Stimulated activated CD8-positive, alpha-beta memory T cell treated with anti-CD3 and anti-CD28 coated beads, Interleukin-4, amount 100 ng/mL, for 4 hours (primary cell): ENCODE measurements at places on chromosomes 2 and 18.

DNA sequence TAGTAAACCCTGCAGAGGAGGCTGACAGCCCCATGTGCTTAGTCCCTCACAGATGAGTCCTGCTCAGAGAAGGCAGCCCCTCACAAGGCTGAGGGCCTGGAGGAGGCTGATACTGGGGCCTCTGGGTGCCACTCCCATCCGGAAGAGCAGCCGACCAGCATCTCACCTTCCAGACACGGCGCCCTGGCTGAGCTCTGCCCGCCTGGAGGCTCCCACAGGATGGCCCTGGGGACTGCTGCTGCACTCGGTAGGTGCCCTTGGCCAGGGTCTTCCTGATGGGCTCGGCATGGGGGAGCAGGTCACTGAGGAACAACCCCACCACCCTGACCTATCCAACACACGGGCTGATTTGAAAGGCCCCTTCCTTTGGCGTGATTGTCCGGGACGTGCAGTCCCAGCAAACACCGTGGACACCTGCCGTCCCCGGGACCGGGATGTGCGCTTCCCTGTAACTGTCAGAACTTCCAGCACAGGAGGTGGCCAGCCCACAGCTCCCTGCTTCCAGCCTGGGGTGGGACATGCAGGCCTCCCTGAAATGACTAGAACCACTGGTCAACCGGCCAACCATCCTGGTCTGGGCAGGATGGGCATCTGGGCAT is 38.6 kb downstream of the MLPH start:
- no peak for DNase-seq

GRCh38 chr2:134449157-134449556 is 195.3 kb downstream of the MGAT5 start:
- no peak for DNase-seq

GRCh38 chr2:223465793-223466192 is 136.4 kb downstream of the SCG2 start:
- no peak for DNase-seq

GRCh38 chr2:216860426-216861137 is 718 bp upstream of the TNP1 start:
- no peak for DNase-seq

DNA sequence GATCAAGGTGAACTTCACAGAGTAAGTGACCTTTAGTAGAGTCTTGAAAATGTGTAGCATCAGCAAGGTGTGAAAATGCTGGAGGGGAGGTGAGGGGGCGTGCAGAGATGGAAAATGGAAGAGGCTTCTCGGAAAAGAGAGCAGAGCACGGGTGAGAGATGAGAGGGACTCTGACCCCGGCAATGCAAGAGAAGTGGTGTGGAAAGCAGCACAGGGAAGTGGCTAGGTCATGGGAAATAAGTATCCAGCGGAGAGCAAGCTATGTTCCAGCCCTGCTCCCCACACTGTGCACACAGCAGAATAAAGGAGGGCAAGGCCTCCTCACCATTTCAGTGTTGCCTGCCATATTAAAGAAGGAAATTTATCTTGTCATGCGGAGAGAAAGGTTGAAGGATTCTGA is 241.7 kb upstream of the DOK6 start:
- DNase-seq = no peak

DNA sequence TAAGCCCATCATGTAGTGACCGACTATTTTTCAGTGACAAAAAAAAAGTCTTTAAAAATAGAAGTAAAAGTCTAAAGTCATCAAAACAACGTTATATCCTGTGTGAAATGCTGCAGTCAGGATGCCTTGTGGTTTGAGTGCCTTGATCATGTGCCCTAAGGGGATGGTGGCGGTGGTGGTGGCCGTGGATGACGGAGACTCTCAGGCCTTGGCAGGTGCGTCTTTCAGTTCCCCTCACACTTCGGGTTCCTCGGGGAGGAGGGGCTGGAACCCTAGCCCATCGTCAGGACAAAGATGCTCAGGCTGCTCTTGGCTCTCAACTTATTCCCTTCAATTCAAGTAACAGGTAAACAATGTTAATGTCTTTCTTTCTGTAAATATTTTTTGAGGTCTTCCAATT is at the start of gene CD28:
CD28 (plus strand) TSS at position 237 of the 400 bp plus-strand sequence; CDS start at position 295, 58 bp downstream.
- DNase-seq = peak; percentile 56

GRCh38 chr2:128651000-128651399 is 332.3 kb upstream of the HS6ST1 start:
- DNase-seq = no peak

GRCh38 chr2:189226017-189226416 is 46.5 kb upstream of the COL5A2 start:
- DNase-seq = no peak

DNA sequence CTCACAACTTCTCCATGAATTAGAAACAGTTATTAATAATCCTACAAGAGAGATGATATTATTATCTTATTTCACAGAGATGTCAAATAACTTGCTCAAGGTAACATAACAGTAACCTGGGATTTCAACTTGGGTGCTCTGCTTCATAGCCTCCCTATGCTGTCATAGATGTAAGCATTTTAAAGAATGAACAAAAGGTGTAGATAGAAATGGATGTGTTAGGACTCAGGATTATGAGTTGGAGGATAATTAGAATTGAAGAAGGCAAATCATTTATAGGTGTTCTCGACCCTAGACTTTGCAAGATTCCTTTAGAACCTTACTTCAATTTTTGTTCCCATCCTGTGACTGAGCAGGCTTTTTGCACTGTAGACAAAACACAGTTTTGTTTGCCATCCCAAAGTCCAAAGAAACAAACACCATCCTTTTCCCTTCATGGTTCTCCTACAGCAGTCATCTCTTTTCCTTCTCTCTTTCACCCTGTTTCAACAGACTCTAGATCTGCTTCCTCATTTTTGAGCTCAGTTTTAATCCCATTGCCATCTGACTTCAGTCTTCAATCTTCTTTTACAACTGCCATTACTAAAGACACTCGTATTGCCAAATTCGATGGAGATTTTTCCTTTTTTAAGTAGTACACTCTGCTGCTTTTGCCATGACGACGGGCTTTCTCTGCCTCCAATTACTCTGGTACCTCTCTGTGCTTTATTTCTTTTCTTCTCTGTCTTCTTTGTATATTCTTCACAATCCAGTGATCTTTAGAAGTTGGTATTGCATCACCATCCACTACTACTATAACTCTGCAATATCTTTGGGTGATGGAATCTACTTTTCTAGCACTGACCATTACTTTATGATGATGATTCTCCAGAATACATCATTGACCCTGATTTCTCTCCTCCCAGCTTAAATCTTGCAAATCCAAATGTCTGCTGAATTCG is 4.5 kb downstream of the HNMT start:
- DNase-seq = no peak

GRCh38 chr2:241538838-241539615 is 19.5 kb upstream of the BOK start:
- DNase-seq = no peak

- DNase-seq = no peak
These were observed 871.0 kb downstream of the EPHA4 start for GRCh38 chr2:220701115-220701514.

DNA sequence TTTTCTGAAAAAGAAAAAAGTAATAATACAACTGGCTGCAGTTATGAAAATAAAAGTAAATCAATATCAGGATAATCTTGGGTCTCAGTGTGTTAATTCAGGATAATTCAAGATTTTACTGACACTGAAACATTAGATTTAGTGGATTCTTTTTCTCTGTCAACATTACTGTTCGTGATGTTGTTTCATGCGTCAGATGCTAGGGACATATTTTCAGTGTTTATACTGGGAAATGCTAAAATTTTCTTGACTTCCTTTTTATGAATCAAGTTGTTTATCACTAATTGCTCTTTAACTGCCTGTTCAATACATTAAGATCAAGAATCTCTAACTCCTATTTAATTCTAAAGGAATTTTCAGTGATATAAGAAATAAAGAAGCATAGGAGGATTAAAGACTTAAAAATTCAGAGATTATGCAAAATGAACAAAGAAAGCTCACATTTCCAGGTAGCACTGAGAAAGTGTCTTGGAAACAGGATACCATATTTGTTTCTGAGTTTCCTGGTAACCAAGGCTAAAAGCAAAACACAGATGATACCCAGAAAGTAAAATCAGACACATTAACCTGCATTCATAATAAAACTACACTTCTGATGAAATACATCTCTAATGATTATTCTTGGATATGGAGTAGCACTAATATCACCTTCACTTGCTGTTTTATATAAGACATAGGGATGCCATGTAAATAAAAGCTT is 174.0 kb downstream of the ARL4C start:
- no peak for DNase-seq

DNA sequence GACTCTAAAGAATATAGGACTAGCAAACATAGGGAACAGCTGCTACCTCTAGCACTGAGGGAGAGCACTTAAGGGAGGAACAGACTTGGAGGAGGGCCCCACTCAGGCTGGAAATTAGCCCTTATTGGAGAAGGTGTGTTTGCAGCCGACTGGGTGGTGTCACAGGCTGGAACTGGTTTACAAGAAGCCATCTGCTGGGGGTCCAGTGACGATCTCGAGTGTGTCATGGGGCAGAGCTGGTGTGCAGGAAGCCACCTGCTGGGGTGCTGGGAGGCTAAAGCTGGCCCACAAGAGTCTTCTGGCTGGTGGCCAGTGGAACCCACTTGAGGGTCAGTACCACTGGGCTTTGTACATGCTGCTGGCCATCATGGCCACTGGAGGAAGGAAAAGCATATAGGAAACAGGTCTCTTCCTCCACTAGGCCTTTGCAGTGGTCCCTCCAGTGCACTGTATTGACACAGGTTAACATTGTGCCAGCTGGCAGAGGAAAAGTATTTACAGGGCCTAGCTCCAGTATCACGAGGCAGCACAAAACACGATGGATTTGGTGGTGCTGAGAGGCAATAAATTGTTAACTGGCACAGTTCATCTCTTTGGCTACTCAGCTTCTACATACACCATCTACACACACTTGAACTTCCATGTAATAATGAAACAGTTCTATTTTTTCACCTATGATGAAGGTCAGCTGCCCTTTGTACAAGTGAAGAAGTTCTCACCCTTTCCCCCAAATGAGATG is 43.6 kb downstream of the MAP3K20 start:
- DNase-seq = no peak

GRCh38 chr2:217975626-217976025 is 27.2 kb downstream of the TNS1 start:
- DNase-seq = no peak

DNA sequence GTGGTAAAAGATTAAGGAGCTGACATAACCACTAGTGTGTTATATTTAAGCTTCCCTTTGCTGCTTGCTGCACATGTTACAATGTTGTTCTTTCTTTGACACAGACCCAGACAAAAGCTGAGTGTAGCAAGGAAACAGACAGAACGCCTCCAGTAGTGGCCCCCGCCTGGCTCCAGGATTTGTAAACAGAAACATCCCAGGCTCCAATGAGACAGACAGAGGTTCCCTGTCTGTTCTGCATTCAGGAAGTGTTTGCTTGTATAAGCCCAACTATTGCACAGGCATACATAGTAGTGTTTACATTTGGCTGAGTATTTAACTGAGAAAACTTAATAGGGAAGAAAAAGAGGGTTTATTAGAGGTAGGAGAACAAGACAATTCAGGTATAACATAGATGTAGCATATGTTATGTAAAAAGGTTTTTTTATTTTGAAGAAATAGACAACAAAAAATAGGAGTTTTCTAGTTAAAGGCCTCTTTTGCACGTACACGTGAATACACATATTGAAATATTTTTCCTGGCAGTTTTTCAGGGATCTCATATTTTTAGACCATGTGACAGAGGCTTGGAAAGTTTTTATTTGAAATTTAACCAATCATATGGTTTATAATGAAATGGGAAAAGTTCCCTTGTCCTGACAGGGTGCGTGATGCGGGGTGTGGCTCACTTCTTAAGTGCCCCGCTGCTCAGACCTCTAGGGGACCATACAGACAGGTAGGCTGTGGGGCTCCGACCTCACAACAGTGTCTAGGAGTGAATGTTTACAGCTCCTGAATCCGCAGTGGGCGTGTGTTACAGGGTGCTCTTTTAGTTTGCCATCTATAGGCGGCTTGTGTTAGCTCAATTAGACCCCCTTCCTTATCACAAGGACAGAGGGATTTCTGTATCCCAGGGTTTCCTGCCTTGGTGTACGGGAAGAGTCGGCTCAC is 118.4 kb downstream of the BMPR2 start:
- no peak for DNase-seq

DNA sequence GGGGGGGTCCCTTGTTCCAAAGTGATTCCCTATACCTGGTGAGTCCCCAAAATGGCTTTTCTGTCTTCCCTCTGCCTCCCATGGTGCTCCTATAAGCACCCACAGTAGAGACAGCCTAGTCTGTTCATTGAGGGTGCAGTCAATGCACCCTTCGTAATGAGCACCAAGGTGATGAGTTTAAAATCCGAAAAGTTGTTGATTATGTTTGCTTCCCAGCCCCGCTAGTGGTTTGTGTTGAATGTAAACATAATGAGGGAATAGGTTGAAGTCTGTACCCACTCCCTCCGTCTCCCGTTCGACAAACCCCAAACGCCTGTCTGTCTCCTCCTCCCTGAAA is 2.3 kb downstream of the FOSL2 start:
- DNase-seq = no peak

DNA sequence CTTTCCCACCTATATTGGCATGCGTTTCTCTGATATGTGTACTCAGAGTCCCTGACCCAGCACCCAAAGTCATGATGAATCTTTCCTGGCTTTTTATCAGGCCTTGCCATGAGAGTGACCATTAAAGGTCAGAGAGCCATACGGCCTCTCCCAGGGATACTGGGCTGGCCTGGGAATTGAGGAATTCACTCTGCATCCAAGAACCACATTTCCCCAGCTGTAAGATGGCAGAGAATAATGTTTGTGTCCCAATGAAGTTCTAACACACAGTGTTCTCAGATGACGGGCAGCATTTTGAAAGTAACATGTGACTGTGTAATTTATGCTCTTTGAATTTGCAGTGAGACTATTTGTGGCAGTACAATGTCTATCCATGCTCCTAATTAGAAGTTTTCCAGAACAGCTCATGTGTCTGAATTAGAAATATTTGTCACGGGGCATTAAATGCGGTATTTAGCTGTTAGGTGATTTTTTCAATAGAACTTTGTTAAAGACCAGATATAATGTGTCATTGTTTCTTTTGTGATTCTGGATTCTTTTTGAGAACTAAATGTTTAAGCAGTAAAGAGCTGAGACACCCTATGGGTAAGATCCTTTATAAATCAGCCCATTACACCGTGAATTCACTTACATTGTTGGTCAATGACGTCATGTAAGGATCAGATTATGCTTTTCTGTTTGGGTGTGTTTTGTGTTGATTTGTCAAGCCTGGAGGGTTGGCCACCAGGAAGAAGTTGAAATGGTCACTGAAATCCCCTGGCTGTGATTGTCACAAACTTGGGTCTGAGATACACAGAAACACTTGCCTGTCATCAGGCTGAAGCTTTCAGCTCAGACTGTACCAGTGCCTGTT is 7.3 kb upstream of the SLC3A1 start:
- no peak for DNase-seq

GRCh38 chr2:20224716-20225293 is at the start of gene SDC1:
Gene SDC1 (minus strand): TSS chr2:20225130. CDS start chr2:20224867, 263 bp downstream.
- DNase-seq = no peak

DNA sequence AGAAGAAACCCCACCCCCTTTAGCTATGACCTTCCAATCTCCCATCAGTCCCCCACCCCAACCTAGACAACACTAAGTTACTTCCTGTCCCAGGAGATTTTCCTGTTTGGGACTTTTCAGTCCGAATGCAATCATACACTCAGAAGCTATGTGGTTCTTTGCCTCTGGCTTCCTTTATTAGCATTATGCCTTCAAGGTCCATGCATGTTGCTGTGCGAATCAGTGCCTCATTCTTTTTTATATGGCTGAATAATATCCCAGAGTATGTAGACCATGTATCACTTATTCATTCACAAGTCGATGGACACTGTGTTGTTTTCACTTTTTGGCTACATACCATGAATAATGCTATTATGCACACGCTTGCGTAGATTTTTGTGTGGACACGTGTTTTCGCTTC is 292.1 kb upstream of the HDAC4 start:
- no peak for DNase-seq

- peak; percentile 45 for DNase-seq
These were observed 66.8 kb downstream of the HNRNPLL start for GRCh38 chr2:38535744-38536506.
